Dorsolateral prefrontal cortex (tissue), 122 donors: ENCODE measurements at places on chromosomes 2 and 18.

GRCh38 chr2:71629771-71630453 is 176.6 kb downstream of the DYSF start:
- no peak for DNase-seq

GRCh38 chr2:51959696-51960095 is 927.8 kb upstream of the NRXN1 start:
- DNase-seq, result no peak

DNA sequence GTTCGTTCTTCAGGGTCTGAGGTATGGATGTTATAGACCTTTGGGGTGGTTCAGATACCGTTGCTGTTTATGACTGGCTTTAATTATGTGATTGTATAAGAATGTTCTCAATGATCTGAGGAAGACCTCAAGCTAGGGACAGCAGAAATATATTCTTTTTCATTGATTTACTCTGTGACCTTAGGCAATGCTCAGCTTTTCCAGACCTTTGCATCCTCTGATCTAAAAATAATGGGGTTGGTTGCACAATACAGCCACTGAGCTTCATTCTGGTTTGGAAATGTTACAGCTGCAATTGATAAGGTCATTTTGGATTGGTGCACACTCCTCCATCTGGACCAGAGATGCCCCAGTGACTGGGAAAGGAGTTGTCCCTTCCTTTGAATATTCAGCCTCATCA is 17.2 kb upstream of the CABYR start:
- no peak for DNase-seq

- DNase-seq, result no peak
Measured at GRCh38 chr2:143674051-143674450, 544.8 kb downstream of the ARHGAP15 start.

- DNase-seq, result no peak
Measured at GRCh38 chr18:36153771-36154170, 24.1 kb downstream of the ELP2 start.

DNA sequence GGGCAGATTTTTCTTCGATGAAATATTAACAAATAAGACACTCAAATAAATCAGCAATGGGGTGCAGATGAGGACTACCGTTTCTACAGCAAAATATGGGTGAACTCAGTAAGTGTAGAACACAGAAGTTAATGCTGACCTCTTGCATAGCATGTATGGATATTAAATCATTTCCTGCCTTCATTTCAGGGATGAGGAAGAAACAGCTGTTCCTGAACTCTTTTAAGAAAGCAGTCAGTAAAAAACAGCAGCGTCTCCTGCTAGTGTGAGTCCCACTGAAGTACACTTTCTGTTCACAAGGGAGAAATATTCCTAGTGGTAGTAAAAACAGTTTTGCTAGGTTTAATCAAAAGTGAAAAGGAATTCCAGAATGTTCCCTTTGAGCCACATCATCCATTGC is 379.0 kb downstream of the ZEB2 start:
- DNase-seq, result no peak

DNA sequence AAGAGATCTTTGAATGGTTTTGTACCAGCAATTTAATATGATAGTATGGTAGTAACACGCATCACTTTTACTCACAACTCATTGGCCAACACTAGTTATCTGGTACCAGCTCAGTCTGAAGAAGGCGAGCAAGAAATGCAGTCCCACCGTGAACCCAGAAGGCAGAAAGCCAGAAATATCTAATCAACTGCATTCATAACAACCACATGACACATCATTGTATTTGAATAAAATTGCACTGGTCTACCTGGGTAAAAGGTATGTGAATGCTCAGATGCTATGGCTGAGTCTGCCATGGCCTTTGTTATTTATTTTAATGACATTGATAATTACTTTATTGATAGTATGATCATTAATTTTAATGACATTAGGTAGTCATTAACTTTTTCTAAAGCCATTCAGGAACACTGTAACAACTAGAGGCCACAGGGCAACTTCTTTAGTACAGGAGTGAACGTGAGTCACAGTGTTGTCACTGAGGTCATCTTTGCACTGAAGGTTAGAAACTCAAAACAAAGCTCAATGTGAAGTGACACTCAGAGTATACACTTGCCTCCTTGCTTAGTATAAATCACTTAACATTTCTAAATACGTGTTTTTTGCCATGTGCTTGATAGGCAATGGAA is 475.6 kb upstream of the TNP1 start:
- no peak for DNase-seq
